ENCODE measurements at places on chromosomes 4 and X.
A peak's percentile ranks its signal among the peaks of the same experiment; 100 is the strongest.

DNA sequence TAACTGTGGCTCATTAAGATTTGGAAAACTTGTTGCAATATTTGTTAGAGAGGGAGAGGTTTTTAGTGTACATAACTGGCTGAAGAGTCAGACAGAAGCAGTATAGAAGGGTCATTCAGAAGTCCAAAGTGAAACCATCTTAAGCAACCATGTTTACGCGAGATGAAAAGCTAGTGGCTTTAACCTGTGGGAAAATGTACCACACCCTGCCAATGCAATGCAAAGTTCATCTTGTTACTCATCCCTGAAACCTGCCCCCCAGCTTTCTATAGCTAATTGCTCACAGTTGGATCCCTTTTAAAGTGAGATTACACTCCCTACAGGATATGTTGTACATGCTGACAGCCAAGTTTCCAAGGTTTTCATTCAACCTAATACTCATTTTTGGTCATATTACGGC is 96.7 kb upstream of the RAPGEF2 start:
- H3K36me3 ChIP-seq = no peaks in the 10 kb centered on the region
- DNase-seq = no peak
- no peaks in the 10 kb centered on the region for H3K27me3 ChIP-seq
- H3K4me1 ChIP-seq = peaks cover 2% of the 10 kb centered on the region
- no peak overlapping the region for H3K4me3 ChIP-seq

DNA sequence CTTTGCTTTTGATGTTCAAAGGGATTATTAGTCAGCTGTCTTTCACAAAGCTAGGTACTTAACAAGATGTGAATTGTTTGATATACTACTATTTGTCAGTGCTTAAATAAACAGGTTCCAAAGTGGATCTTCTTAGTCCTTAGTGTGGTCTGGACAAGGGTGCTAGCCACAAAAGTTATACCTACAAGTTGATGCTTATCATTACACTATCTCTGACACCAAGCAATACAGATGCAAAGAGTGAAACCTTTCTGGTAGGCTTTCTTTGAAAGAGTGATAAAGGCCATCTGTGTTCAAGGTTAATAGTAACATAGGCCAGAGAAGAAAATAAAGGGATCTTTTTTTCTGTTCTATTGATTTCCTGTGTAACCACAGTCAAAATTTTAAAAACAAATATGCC is 12.2 kb upstream of the RBPJ start:
- no peaks in the 10 kb centered on the region for H3K36me3 ChIP-seq
- H3K4me1 ChIP-seq = no peaks in the 10 kb centered on the region
- H3K27me3 ChIP-seq = peaks cover 2% of the 10 kb centered on the region
- no peak for DNase-seq

DNA sequence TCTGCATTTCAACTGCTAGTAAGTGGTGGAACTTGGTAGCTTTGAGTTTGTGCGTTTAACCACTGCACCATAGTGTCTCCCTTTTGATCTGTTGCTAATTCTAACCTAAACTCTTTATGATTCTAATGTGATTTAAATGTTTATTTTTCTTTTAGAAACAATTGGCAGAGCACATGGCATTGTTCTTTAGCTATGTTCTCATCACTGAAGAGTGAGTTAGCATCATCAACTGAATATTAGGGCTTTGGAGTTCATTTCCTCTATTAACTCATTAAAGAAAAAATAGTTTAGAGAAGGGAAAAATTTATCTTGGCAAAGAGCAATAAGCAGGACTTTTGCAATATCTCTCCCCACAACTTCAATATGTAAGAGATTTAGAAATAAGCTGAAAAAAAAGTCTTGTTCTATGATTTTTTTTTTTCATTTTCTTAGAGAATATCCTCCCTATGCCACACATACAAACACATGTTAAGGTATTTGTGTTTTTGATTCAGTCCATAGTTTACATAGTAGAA is 25.7 kb downstream of the CPEB2 start:
- H3K27me3 ChIP-seq = no peaks in the 10 kb centered on the region
- no peak overlapping the region for H3K27ac ChIP-seq
- no peak overlapping the region for H3K4me3 ChIP-seq
- DNase-seq = no peak

- H3K36me3 ChIP-seq = no peaks in the 10 kb centered on the region
- no peaks in the 10 kb centered on the region for H3K4me1 ChIP-seq
- peaks cover 4% of the 10 kb centered on the region for H3K27me3 ChIP-seq
- H3K27ac ChIP-seq = no peak overlapping the region
- H3K4me3 ChIP-seq = peak overlapping the region; percentile 69
These were observed 1.8 kb downstream of the MED28 start for GRCh38 chr4:17616283-17616682.

DNA sequence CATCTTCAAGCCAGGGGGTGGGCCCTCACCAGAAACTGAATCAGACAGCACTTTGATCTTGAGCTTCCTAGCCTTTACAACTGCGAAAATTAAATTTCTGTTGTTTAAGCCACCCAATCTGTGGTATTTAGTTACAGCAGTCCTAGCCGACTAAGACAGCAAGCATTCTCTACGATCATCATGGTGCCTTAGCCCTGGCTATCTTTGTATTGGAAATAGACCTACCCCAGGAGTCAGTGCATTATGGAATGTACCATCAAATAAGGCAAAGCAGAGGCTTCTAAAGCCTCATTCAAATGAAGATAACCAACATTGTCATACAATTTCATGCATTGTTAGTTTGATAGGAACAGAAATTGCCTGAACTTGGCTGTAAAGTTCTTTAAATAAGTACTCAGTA is 75.0 kb downstream of the PARM1 start:
- H3K27ac ChIP-seq = no peak overlapping the region
- peaks cover 15% of the 10 kb centered on the region for H3K4me1 ChIP-seq
- no peak overlapping the region for H3K4me3 ChIP-seq
- DNase-seq = no peak

DNA sequence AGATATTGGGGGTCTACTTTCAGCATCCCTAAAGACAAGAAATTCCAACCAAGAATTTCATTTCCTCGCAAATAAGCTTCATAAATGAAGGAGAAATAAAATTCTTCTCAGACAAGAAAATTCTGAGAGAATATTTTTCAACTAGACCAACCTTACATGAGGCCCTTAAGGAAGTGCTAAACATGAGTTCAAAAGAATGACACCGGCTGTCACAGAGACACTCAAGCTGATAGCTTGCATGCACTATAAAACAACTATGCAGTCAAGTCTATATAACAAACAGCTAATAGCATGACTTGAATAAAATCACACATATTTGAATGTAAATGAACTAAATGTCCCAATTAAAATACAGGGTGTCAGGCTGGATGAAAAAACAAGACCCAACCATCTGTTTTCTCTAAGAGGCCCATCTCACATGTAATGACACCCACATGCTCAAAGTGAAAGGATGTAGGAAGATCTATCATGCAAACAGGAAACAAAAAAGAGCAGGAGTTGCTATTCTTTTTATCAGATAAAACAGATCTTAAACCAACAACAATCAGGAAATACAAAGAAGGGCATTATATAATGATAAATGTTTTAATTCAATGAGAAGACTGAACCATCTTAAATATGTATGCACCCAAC is 27.2 kb downstream of the FAAH2 start:
- H3K4me1 ChIP-seq = no peaks in the 10 kb centered on the region
- H3K4me3 ChIP-seq = no peak overlapping the region
- H3K27ac ChIP-seq = no peak overlapping the region
- no peaks in the 10 kb centered on the region for H3K36me3 ChIP-seq
- DNase-seq = no peak
- H3K27me3 ChIP-seq = no peaks in the 10 kb centered on the region

DNA sequence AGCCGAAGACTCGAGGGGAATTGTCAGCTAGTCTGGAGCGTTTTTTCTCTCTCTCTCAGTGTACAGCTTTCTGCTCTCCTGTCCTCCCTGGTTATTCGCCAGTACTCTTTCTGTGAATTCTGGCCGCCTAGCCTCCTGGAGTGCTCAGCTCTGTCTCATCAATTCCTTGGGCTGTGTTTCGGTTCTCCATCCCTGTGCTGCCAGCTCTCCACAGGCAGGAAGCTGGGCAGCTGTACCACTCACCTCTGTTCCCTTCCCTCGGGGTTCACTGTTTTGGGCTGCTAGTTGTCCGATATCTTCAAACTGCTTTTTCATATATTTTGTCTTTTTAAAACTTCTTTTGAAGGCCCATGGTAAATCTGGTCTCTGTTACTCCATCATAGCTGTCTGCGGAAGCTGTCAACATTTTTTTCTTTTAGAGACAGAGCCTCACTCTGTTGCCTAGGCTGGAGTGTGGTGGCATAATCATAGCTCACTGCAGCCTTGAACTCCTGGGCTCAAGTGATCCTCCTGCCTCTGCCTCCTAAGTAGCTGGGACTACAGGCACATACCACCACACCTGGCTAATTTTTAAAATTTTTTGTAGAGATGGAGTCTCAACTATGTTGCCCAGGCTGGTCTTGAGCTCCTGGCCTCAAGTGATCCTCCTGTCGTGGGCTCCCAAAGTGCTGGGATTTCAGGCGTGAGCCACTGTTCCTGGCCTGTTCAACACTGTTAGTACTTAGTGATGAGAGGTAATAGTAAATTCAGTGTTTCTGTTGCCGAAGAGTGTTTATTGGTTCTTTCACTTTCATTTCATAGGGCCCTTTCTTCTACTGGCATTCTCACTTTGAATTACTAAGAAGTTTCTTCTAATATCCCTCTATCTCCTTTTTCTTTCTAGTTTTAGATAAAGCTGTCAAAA is 18.6 kb downstream of the ZCCHC4 start:
- H3K27ac ChIP-seq = no peak overlapping the region
- H3K4me3 ChIP-seq = no peak overlapping the region

GRCh38 chr4:111269439-111269838 is 646.6 kb upstream of the PITX2 start:
- H3K27me3 ChIP-seq = peaks cover 3% of the 10 kb centered on the region
- H3K4me1 ChIP-seq = no peaks in the 10 kb centered on the region
- H3K36me3 ChIP-seq = no peaks in the 10 kb centered on the region
- H3K4me3 ChIP-seq = no peak overlapping the region
- no peak overlapping the region for H3K27ac ChIP-seq

GRCh38 chr4:135994360-135994759 is 1537.9 kb downstream of the PCDH18 start:
- H3K4me1 ChIP-seq = peaks cover 4% of the 10 kb centered on the region
- H3K27me3 ChIP-seq = no peaks in the 10 kb centered on the region
- no peak overlapping the region for H3K4me3 ChIP-seq
- H3K27ac ChIP-seq = no peak overlapping the region
- no peak for DNase-seq

DNA sequence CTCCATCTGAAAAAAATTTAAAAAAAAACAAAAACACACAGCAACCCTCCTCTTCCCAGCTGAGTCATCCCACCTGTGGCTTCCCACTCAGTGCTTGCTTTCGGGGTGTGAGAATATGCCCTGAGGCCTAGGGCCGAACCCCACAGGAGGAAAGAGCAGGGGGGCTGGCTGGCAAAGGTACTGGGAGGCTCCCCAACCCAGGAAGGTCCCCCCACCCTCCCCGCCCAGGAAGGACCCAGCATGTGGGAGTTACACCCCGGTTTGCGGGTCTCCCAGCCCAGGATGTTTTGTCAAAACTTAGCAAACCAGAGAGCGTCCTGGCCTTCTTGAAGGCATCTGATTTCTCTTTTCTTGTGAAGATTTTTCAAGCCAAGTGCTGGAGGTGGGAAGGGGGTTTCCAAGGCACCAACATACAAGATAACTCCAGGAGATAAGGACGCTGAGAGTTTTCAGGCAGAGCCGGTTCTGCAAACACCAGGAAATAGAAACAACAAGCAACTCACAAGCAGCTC is 25.7 kb upstream of the CSF2RA start:
- no peaks in the 10 kb centered on the region for H3K36me3 ChIP-seq
- H3K4me3 ChIP-seq = no peak overlapping the region
- no peak overlapping the region for H3K27ac ChIP-seq
- no peaks in the 10 kb centered on the region for H3K4me1 ChIP-seq
- no peak for DNase-seq

DNA sequence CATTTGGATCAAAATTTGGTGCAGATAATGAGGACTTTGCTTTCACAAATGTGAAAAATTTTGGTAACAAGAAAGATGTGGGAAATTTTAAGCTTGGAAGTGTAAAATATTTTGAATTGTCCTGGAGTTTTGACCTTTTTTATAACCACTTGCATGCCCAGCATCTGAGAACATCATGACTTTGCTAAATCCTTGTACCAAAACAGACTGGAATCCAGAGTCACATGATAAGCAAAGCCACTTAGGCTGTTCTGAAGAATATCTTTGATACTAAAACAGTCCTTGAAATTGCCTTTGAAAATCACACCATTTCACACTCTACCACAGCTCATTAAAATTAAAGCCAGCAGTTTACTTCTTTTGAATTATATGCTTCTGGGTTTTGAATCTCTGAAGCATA is 2.5 kb upstream of the PPM1K start:
- no peak overlapping the region for H3K4me3 ChIP-seq
- H3K36me3 ChIP-seq = no peaks in the 10 kb centered on the region
- peaks cover 5% of the 10 kb centered on the region for H3K27me3 ChIP-seq
- no peak overlapping the region for H3K27ac ChIP-seq
- DNase-seq = no peak
- H3K4me1 ChIP-seq = peaks cover 2% of the 10 kb centered on the region

- H3K4me3 ChIP-seq = no peak overlapping the region
- no peaks in the 10 kb centered on the region for H3K4me1 ChIP-seq
- no peak overlapping the region for H3K27ac ChIP-seq
- H3K27me3 ChIP-seq = no peaks in the 10 kb centered on the region
- no peak for DNase-seq
These were observed 286.1 kb upstream of the STS start for GRCh38 chrX:6861456-6861855.

- no peak for DNase-seq
- peaks cover 8% of the 10 kb centered on the region for H3K4me1 ChIP-seq
- no peak overlapping the region for H3K27ac ChIP-seq
- H3K27me3 ChIP-seq = peaks cover 1% of the 10 kb centered on the region
These were observed 71.5 kb downstream of the ARHGEF9 start for GRCh38 chrX:63713526-63713925.

DNA sequence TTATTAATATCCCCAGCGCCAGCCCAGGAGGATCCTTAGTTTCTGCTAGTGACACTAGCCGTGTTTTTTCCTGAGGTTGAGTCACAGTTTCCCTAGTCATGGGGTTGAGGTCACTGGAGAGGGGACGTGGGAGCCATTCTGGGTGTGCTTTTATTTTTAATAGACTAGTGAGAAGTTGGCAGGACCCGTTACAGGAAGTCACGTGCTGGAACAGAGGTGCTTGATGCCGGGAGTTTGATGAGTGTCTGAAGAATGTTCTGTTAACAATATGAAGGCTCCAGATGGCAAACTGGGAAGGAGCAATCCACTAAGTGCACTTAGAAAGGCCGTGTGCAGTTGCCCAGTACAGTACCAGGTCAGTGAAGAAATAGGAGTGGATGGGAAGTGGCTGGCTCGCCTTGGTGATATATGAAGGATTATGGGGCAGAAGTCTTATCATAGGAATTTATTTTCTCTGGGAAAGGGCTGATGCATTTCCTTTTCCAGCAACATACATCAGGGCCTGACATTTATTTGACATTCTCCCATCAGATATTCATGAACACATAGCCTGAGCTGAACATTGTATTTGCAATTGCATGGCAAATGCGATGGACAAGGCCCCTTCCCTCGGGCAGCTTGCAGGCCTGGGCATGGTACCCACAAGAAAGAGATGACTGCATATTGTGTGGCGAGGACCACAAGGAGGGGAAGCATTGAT is 291.8 kb downstream of the FBXW7 start:
- no peaks in the 10 kb centered on the region for H3K36me3 ChIP-seq
- no peak overlapping the region for H3K27ac ChIP-seq
- no peak overlapping the region for H3K4me3 ChIP-seq
- DNase-seq = no peak
- H3K27me3 ChIP-seq = peaks cover 2% of the 10 kb centered on the region
- H3K4me1 ChIP-seq = no peaks in the 10 kb centered on the region

Measured in glutamatergic neuron (in vitro differentiated cells).